ENCODE measurements at places on chromosomes 2 and 18.

- peak overlapping the region; percentile 3 for H3K27ac ChIP-seq
- H3K4me1 ChIP-seq = peaks cover 11% of the 10 kb centered on the region
- no peak overlapping the region for H3K4me3 ChIP-seq
Measured at GRCh38 chr2:199602271-199602895, 144.6 kb upstream of the SATB2 start.

GRCh38 chr2:12881952-12882351 lies 165.2 kb downstream of the TRIB2 start:
- H3K4me3 ChIP-seq = no peak overlapping the region
- peaks cover 3% of the 10 kb centered on the region for H3K4me1 ChIP-seq
- no peaks in the 10 kb centered on the region for H3K36me3 ChIP-seq
- no peak overlapping the region for H3K27ac ChIP-seq

GRCh38 chr2:126880817-126881216 lies 17.9 kb upstream of the TEX51 start:
- H3K4me1 ChIP-seq = no peaks in the 10 kb centered on the region
- no peak overlapping the region for H3K4me3 ChIP-seq
- DNase-seq = no peak

DNA sequence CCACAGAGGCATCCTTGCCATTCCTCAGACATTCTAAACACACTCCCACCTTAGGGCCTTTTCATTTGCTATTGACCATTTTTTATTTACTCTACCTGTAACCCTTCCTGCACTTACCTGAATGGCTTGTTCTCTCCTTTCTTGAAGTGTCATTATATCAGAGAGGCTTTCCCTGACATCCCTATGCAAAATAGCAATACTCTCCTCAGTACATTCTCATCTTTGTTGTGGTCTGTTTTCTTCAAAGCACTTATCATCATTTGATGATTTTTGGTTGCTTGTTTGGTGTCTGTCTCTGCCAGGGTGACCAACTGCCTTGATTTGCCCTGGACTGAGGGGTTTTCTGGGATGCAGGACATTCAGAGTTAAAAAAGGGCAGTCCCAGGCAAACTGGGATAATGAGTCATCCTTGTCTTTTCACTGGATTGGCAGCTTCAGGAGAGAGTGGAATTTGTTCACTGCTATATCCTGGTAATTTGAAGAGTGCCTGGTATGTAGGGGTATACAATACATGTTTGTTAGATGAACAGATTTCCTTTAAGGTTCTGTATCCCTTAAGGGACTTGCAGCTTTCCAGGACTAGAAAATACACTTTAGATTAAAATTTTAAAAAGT lies 102.4 kb downstream of the BABAM2 start:
- H3K27me3 ChIP-seq = no peaks in the 10 kb centered on the region
- DNase-seq = no peak
- no peak overlapping the region for H3K27ac ChIP-seq
- H3K36me3 ChIP-seq = peaks cover 6% of the 10 kb centered on the region
- no peak overlapping the region for H3K4me3 ChIP-seq

DNA sequence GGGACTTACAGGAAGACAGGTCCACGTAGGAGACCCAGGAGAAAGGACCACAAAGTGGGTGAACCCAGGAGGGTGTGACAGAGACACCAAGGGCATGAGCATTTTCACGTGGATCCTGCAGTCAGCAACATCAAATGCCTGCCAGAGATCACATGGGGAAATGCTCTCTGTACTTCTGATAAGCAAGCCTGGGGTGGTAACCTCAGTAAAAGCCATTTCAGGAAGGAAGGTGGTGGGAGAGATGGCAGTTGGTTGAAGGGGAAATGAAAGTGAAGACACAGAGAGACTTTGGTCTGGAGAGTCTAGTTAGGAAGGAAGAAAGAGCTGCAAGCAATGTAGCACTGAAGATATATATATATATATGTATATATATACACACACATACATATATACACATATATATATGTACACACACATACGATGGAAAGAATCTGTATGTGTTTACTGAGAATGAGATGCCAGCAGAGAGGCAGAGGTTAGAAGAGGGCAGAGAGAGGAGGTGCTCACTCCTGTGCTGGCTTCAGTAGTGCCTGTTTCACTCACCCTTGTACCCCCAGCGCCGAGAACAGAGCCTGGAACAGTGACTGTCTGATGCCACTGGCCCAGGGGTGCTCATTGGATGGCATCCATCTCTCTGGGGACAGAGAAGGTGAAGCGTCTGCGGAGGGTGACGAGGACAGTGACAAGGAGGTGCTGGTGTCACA lies 314.9 kb downstream of the AFF3 start:
- H3K4me1 ChIP-seq = no peaks in the 10 kb centered on the region
- no peak overlapping the region for H3K27ac ChIP-seq
- no peak overlapping the region for H3K4me3 ChIP-seq

DNA sequence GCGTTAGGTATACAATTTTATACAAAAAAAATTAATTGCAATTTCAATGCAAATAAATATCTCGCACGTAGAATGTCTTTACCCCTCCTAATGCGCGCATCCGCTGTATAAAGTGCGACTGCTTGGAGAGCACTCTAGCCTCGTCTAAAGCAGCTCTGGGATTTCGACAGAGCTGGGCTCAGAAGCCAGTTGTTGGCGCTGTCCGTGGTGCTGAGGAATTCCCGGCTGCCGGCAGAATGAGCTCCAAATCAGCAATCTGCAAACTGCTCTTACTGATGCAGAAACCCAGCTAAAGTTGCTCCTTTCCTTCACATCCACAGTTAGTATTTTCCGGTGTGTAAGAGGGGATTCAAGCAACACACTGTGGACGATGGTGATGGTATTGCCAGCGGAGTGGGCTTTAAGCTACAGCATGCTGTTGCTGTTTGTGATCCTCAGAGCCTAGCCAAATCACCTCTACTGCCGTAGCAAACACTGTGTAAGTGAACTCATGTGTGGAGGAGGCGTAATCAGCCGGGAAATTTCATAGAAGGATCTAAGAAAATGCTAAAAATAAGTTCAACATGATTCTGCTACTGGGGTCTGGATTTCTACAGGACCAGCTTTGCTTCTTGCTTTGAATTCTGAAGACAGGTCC lies at the start of gene VWC2L:
Gene VWC2L, plus strand, starts transcription at position 137 of the 637 bp plus-strand sequence. CDS start 3,140 bp downstream, outside the sequence.
- H3K27me3 ChIP-seq = no peaks in the 10 kb centered on the region
- no peak within 1 kb of the TSS for H3K27ac ChIP-seq
- no peak within 1 kb of the TSS for H3K4me3 ChIP-seq
- H3K36me3 ChIP-seq = no peaks in the 10 kb centered on the region

- H3K4me3 ChIP-seq = no peak overlapping the region
- peaks cover 4% of the 10 kb centered on the region for H3K27me3 ChIP-seq
- H3K4me1 ChIP-seq = no peaks in the 10 kb centered on the region
- no peaks in the 10 kb centered on the region for H3K36me3 ChIP-seq
Measured at GRCh38 chr18:64699081-64699480, 550.2 kb upstream of the LINC00305 start.

DNA sequence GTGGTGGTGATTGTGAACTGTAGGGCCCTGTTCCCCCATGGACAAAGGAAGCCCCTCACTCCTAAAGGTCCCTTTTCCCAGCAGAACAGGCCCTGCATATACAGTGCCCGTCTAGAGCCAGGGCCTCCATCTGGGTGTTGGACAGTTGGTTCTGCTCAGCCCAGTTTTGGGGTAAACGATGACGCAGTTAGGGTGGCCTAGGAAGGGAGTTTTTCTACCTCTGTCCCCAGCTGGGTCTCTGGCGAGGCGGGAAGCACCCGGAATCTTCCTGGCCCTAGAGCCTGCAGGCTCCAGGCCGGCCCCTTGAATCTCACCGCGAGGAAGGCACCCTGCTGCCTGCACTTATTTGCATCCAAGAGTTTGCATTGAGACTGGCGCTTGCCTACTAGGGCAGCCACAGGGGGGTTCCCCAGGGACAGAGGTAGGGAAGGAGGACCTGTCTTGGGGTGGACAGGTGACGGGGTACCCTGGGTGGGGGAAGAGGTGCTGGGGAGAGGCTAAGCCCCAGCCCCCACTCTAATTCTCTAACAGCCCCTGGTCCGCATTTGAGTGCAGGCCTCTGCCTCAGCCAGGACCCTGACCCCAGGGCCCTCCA lies 529 bp upstream of the MTA3 start:
- peaks cover under 1% of the 10 kb centered on the region for H3K27me3 ChIP-seq
- peak; percentile 42 for DNase-seq
- H3K4me1 ChIP-seq = peaks cover 12% of the 10 kb centered on the region

DNA sequence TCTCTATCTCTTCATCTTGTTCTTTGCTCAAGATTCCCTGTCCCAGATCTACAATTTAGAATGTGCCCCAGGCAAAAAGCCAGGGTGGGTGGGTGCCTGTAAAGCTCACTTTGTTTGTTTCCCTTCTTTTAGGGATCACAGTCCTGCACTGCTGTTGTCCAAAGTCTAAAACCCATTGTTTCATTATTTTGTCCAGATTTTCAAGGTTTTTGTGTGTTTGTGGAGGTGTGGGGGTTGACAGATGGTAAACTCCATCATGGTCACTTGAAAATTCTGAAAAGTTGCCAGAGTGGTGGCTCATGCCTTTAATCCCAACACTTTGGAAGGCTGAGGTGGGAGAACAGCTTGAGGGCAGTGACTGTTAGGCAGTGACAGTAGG lies 41.5 kb downstream of the YES1 start:
- DNase-seq = no peak
- H3K36me3 ChIP-seq = peaks cover 3% of the 10 kb centered on the region
- no peaks in the 10 kb centered on the region for H3K27me3 ChIP-seq
